Neural progenitor cell (in vitro differentiated cells): ENCODE measurements at places on chromosomes 7 and 10.
A peak's percentile ranks its signal among the peaks of the same experiment; 100 is the strongest.

GRCh38 chr10:98098247-98098646, 36.2 kb upstream of the R3HCC1L start:
- peaks cover 37% of the 10 kb centered on the region for H3K4me1 ChIP-seq
- no peaks in the 10 kb centered on the region for H3K36me3 ChIP-seq
- peak; percentile 41 for DNase-seq
- no peak overlapping the region for H3K27ac ChIP-seq
- H3K4me3 ChIP-seq: no peak overlapping the region
- H3K27me3 ChIP-seq: no peaks in the 10 kb centered on the region

DNA sequence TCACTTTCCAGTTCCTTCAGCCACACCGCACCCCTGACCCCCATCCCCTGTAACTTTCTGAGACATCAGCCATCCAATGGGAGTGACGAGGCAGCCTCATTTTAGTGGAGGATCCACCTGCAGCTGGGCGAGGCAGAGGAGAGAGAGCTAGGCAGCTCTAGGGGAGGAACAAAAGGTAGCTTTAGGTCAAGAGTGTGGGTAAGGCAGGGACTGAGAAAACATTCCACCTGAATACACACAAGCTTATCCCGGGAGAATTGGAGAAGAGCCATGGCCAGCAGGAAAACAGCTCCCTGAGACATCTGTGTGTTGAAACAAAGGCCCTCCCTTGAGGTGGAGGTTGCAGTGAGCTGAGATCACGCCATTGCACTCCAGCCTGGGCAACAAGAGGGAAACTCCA, 6.7 kb upstream of the KLRG2 start:
- H3K36me3 ChIP-seq: no peaks in the 10 kb centered on the region
- H3K27ac ChIP-seq: no peak overlapping the region
- H3K4me1 ChIP-seq: peaks cover 6% of the 10 kb centered on the region
- H3K4me3 ChIP-seq: no peak overlapping the region

- no peaks in the 10 kb centered on the region for H3K27me3 ChIP-seq
- H3K4me1 ChIP-seq: peaks cover 8% of the 10 kb centered on the region
- no peak overlapping the region for H3K4me3 ChIP-seq
- no peak overlapping the region for H3K27ac ChIP-seq
- H3K36me3 ChIP-seq: no peaks in the 10 kb centered on the region
Observed at GRCh38 chr10:10540398-10540797, 477.3 kb upstream of the CELF2 start.

DNA sequence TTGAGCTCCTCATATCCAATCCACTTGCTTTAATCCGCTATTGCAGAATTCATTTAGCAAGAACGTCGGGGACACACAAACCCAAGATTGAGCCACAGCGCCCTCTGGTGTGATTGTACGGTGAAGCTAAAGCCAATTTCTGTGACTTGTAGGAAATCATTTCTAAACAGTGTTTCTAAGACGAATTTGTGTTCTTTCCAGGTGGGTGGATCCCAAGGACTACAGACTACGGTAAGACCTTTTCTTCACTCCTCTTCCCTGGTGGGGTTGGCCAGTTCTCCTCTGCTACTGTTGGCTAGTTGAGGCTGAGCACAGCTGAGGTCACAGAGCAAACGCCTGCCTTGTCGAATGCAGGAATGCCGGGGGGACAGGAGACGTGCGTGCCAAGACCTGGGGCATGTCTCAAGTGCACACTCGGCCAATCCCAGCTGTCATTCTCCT, 5.2 kb downstream of the DMBT1 start:
- no peak overlapping the region for H3K27ac ChIP-seq
- H3K4me1 ChIP-seq: no peaks in the 10 kb centered on the region
- H3K4me3 ChIP-seq: no peak overlapping the region

DNA sequence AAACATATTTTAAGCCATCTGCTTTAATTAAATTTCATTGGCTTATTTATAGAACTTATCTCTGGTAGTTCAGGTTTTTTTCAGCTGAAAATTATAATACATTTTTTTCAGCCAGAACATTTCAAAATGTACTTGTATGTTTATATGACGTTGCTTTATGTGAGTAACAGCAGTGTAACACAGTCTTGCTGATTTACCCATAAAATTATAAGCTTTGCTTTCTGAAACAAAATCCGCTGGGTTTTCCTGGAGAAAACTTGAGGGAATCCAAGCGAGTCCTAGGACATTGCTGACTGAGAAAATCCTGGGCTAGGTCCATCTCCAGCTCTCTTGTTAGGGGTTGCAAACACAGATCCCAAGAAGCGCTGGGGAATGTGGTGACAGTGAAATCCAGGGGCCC, 112.2 kb upstream of the GATA3 start:
- H3K27me3 ChIP-seq: no peaks in the 10 kb centered on the region
- no peak overlapping the region for H3K4me3 ChIP-seq
- DNase-seq: no peak

- H3K27me3 ChIP-seq: no peaks in the 10 kb centered on the region
- no peak overlapping the region for H3K4me3 ChIP-seq
- H3K27ac ChIP-seq: no peak overlapping the region
- H3K4me1 ChIP-seq: no peaks in the 10 kb centered on the region
Observed at GRCh38 chr10:132685921-132686680, 99.8 kb downstream of the NKX6-2 start.

- no peaks in the 10 kb centered on the region for H3K27me3 ChIP-seq
- no peak for DNase-seq
- H3K4me3 ChIP-seq: no peak overlapping the region
- H3K36me3 ChIP-seq: no peaks in the 10 kb centered on the region
- no peak overlapping the region for H3K27ac ChIP-seq
- peaks cover 3% of the 10 kb centered on the region for H3K4me1 ChIP-seq
Observed at GRCh38 chr10:110357252-110357780, 52.6 kb upstream of the SMNDC1 start.

DNA sequence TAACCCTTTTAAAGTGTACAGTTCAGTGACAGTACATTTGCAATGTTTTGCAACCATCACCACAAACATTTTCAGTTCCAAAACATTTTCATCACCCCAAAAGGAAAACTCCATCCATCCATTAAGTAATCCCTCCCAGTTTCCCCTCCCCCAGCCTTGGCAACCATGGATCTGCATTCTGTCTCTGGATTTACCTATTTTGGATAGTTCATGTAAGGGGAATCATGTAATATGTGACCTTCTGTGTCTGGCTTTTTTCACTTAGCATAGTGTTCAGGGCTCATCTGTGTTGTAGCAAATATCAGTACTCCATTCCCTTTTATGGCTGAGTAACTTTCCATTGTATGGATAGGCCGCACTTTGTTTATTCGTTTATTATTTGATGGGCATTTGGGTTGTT, 13.0 kb downstream of the PALD1 start:
- peaks cover 16% of the 10 kb centered on the region for H3K4me1 ChIP-seq
- H3K27me3 ChIP-seq: no peaks in the 10 kb centered on the region

DNA sequence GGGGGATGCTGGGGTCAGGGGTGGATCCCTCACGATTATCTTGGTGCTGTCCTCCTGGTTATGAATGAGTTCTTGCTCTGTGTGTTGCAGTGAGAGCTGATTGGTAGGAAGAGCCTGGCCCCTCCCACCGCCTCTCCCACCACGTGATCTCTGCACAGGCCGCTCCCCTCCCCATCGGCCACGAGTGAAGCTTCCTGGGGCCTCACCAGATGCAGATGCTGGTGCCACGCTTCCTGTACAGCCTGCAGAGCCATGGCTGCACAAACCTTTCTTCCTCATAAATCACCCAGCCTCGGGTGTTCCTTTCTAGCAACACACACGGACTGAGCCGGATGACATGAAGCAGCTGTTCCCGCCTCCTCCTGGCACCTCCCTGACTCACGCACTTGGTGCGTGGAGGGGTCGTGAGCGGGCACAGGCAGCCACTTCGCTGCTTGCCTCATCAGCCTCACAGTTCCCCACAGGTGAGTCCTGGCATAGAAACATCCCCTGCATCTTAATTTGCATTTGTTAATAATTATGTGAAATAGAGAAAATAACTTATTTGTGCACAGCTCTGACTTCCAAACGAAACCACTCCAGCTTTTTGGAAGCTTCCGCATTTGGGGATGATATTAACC, 210.8 kb downstream of the ADARB2 start:
- no peak for DNase-seq
- no peaks in the 10 kb centered on the region for H3K36me3 ChIP-seq
- H3K27me3 ChIP-seq: no peaks in the 10 kb centered on the region
- H3K4me3 ChIP-seq: no peak overlapping the region
- H3K27ac ChIP-seq: no peak overlapping the region

GRCh38 chr10:74189999-74190421, 39.0 kb downstream of the ADK start:
- no peak overlapping the region for H3K27ac ChIP-seq
- no peak for DNase-seq
- no peaks in the 10 kb centered on the region for H3K27me3 ChIP-seq
- no peaks in the 10 kb centered on the region for H3K36me3 ChIP-seq

DNA sequence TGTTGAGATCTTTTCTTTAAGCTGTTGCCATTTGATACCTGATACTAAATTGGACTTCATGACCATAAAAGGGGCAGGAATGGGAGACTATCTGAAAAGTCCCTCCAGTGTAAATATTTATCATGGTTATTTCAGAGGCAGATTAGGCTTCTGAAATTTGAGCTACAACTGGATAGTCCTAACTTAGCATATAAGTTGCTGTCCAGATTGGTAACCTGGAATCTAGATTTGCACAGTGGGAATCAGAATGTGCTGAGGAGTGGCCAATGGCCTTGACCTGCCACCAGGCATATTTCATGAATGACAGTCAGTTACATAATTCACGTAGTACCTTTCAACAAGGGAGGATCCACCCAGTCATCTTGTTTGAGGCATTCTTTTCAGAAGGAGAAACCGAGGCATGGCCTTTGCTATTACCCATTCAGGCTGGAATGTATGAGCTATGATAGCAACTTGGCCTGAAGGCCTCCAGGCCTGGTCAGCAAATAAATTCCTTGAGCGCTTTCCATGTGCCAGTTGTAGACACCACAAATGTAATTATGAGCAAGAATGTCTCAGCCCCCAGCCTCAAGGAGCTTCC, 80.0 kb downstream of the EEPD1 start:
- H3K4me1 ChIP-seq: no peaks in the 10 kb centered on the region
- no peaks in the 10 kb centered on the region for H3K27me3 ChIP-seq
- DNase-seq: no peak
- H3K4me3 ChIP-seq: no peak overlapping the region

DNA sequence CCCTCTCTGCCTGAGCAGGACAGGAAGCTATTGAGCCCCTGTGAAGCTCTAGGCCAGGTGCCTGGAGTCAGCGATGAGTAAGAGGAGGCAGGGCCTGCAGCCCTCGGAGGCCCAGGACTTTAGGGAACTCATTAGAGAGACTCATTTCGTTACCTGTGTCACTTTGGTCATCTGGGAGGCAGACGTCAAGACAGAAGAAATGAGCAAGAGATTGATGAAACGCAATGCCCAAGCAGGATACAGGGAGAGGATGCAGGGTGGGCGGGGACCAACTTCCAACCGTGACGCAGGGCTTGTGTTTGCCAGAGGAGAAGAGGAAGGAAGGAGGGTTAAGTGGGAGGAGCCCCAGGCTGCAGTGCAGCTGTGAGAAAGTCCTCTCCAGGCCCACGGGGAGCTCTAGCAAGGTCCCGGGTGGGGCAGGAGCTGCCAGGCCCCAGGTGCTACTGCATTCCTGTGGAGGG, 26.4 kb upstream of the GNA12 start:
- no peak overlapping the region for H3K27ac ChIP-seq
- no peaks in the 10 kb centered on the region for H3K36me3 ChIP-seq
- no peaks in the 10 kb centered on the region for H3K27me3 ChIP-seq
- peaks cover 6% of the 10 kb centered on the region for H3K4me1 ChIP-seq
- DNase-seq: peak; percentile 31
- H3K4me3 ChIP-seq: no peak overlapping the region

- no peak overlapping the region for H3K27ac ChIP-seq
- no peaks in the 10 kb centered on the region for H3K27me3 ChIP-seq
- H3K36me3 ChIP-seq: no peaks in the 10 kb centered on the region
- no peak for DNase-seq
- H3K4me3 ChIP-seq: no peak overlapping the region
- H3K4me1 ChIP-seq: no peaks in the 10 kb centered on the region
Observed at GRCh38 chr10:12984165-12984747, 17.3 kb downstream of the CCDC3 start.

- H3K36me3 ChIP-seq: no peaks in the 10 kb centered on the region
- H3K4me1 ChIP-seq: peaks cover 21% of the 10 kb centered on the region
- no peak for DNase-seq
- H3K27ac ChIP-seq: no peak overlapping the region
- H3K27me3 ChIP-seq: no peaks in the 10 kb centered on the region
- no peak overlapping the region for H3K4me3 ChIP-seq
Observed at GRCh38 chr10:11272915-11273389, 255.3 kb downstream of the CELF2 start.

DNA sequence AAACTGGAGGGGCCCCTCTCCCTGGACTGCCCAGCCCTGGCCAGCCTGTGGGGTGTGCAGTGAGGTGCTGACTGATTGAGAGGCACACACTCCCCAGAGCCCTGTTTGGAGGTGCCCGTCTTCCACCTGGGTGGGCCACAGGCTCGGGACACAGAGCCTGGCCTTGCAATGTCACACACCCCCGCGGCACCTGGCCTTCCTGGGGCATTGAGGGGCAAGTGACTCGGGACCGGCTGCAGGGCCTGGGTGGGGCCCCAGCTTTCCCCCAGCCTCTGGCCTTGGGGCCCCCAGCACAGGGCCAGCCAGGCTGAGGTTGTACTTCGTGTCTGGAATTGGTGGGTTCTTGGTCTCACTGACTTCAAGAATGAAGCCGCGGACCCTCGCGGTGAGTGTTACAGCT, 13.9 kb upstream of the NKX6-2 start:
- no peak for DNase-seq
- H3K4me1 ChIP-seq: no peaks in the 10 kb centered on the region
- H3K4me3 ChIP-seq: no peak overlapping the region
- H3K27ac ChIP-seq: no peak overlapping the region
- no peaks in the 10 kb centered on the region for H3K36me3 ChIP-seq
- peaks cover 18% of the 10 kb centered on the region for H3K27me3 ChIP-seq

- H3K27me3 ChIP-seq: peaks cover 10% of the 10 kb centered on the region
- DNase-seq: no peak
- H3K4me1 ChIP-seq: no peaks in the 10 kb centered on the region
- H3K27ac ChIP-seq: no peak overlapping the region
- no peaks in the 10 kb centered on the region for H3K36me3 ChIP-seq
- no peak overlapping the region for H3K4me3 ChIP-seq
Observed at GRCh38 chr10:8913720-8914119, 859.2 kb downstream of the GATA3 start.

GRCh38 chr10:61952028-61952674, 50.7 kb downstream of the ARID5B start:
- no peak overlapping the region for H3K27ac ChIP-seq
- H3K36me3 ChIP-seq: no peaks in the 10 kb centered on the region
- no peaks in the 10 kb centered on the region for H3K27me3 ChIP-seq
- no peak for DNase-seq

DNA sequence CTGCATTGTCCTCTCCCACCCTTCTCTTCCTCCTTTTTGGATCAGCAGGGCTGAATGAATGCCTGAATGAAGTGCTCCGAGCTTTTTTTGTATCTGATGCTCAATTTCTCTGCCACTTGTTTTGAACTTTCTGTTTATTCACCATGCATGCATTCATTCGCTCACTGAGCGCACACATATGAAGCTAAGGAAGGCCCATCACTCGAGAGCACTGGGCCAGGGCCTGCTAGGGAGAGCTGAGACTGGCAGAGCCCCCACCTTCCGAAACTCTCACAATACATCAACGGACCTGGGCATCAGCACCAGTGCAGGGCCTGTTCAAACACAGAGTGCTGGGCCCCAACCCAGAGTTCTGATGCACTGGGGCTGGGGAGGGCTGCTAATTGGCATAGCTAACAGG, 45.7 kb downstream of the RPS24 start:
- no peaks in the 10 kb centered on the region for H3K27me3 ChIP-seq
- H3K27ac ChIP-seq: no peak overlapping the region
- H3K4me3 ChIP-seq: no peak overlapping the region
- no peaks in the 10 kb centered on the region for H3K36me3 ChIP-seq
- no peaks in the 10 kb centered on the region for H3K4me1 ChIP-seq
- DNase-seq: no peak
